Caudate nucleus (tissue), 63 donors: ENCODE measurements at places on chromosomes 5 and 9.
A peak's percentile ranks its signal among the peaks of the same experiment; 100 is the strongest.

GRCh38 chr5:78791501-78792100 lies 143.0 kb upstream of the LHFPL2 start:
- no peak for DNase-seq

DNA sequence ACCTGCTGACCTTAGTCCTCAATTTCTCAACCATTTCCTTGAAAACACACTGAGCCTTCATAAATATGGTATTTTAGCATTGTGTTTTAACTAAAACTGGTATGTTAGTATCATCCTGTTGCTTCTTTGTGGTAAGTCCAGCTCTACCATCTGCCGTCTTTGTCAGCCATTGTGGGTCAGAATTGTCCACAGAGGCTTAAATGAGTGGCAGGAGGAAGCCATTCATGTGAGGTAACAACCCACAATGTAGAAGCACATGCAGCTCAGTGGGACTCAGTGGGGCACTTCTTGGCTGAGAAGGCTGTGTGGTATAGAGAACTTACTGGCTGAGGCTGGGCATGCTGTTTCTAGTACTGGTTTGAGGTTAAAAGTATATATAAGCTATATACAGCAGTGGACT lies 149.2 kb upstream of the NR3C1 start:
- DNase-seq = no peak

DNA sequence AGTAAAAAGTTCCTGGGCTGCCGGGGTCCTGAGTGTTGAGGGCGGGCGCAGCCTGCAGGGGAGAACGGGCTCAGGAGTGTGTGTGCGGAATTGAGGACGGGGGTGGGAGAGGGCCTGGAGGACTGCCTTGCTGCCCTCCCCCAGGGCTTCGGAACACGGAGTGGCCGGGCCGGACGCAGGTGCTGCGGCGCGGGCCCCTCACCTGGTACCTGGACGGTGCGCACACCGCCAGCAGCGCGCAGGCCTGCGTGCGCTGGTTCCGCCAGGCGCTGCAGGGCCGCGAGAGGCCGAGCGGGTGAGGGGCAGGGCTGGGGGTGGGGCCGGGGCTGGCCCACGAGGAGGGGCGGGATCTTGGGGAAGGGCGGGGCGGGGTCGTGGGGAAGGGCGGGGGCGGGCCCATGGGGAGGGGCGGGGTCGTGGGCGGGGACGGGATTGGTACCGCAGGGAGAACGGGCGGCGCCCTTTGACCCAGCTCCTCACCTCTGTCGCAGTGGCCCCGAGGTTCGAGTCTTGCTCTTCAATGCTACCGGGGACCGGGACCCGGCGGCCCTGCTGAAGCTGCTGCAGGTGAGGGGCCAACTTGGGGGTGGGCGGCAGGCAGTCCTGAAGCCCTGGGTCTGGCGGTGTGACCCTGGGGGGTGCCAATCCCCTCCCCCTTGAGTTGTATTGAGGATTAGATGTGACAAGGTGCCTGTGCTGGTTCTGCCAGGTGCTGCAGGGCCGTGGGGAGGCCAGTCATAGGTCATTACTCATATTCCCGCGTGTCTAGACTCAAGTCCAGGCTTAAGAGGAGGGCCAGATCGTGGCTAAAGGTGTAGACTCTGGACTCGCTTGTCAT lies 7.1 kb downstream of the FPGS start:
- no peak for DNase-seq

DNA sequence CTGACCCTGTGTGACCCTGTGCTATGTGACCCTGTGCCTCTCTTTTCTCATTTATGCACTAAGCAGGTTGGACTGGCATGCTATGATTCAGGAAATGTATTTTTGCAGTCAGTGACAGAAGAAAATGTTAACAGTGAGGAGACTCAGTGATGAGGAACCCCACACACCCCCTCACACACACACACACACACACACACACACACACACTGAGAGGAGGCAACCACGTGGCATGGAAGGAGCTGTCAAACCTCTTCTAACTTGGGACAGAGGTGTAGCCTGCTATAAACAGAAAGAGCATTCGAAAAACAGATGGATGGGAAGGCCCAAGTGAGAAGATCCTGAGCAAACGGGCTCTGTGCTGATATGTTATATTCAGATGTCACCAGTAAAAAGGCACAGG lies 57.9 kb upstream of the GRIA1 start:
- no peak for DNase-seq

DNA sequence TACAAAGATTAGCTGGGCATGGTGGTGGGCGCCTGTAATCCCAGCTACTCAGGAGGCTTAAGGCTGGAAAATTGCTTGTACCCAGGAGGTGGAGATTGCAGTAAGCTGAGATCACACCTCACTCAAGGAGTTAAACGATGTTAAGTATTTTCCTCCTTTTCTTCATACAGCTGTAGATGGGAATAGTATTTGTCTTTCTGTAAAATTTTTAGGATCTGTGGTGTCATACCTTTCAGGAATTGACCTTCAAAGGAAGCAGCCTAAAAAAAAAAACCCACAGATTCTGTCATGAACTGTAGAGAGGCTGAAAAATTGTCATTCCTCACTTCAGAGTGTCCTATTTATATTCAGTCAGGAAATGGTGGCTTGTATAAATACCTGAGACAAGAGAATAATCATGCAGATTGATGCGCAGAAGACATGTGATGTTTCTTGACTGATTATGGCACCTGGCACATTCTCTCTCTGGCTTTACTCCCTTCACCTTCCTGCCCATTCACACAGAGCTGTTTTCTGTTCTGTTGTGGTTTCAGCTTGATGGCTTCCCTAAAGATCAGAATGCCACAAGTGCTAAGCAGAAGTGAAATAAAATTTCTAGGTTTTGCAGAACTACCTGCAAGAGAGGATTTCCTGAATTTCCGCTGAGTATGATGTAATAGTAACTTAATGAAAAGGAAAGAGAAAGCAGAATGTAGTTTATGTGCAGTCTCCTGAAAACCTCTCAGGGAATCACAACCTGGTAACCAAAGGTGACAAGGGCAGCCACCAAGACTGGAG lies 3.8 kb downstream of the IFNA1 start:
- DNase-seq = no peak

DNA sequence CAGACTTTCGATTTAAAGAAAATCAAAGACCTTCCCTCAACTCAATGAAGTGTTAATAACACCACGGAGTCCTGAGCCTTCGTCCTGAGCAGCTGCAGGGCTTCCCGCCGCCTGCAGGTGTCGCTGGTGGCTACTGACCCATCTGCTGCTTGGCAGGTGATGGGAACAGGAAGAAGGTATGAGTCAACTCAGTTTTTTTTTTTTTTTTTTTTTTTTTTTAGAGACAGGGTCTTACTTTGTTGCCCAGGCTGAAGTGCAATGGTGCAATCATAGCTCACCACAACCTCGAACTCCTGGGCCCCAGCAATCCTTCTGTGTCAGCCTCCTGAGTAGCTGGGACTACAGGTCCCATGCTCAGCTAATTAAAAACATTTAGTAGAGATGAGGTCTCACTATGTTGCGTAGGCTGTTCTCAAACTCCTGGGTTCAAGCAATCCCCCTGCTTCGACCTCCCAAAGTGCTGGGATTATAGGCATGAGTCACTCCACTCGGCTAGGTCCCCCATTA lies 185.7 kb upstream of the IL12B start:
- DNase-seq = no peak

DNA sequence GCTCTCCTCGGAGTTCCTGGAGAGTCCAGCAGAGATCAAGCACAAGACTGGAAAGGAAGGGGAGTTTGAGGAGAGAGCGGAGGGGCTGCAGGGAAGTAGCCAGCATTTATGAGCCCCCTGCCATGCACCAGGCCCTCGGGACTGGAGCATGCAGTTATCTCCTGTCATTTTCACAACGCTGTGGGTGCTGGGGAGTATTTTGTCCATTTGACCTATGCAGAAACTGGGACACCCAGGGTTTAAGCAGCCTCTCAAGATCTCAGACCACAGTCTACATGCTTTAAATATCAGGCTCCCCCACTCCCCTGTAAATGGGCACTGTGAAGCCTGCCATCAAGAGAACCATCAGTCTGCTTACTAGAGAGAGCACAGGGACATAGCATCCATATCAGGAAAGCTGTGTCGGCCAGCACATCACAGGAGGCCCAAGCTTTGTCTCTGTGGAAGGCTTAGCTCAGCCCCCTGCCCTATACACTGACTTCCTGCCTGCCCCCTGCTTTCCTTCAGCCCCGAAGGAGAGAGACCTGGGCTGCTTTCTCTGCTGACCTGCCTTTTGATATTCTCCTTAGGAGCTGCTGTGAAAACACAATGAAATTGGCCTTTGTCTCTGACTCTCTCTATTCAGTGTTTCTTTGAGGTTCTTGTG lies 7.3 kb downstream of the FOXI1 start:
- no peak for DNase-seq

DNA sequence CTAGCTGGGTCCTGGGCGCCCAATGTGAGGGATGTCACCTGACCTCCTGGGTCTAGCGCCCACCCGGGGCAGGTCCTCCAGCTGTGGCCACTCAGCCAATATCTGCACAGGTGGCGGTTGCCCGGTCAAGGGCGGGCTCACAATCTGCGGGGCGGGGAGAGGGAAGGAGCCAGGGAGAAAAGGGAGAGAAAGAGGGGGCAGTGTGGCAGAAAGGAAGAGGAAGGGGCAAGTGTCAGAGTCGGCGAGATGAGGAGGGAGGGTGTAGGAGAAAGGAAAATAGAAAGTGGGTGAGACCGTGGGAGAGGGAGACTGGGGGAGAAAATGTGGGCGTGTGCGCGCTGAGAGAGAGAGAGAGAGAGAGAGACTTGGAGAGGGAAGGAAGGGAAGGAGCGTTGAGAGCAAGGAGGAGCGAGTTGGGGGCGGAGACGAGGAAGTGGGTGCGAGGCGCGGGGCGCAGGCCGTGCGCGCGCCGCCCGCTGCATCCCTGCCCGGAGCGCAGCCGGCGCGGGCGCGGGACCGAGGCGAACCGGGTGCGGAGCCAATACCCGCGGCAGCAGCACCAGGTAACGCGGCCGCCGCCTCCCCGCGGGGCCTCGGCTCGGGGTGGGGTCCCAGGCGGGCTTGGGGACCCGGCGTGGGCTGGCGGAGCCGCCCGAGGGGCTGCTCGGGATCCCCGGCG lies at the start of gene HRH2:
TSS of gene HRH2 (plus strand) at position 479 of the 679 bp plus-strand sequence. CDS start 25,163 bp downstream, outside the sequence.
- DNase-seq = peak; percentile 63

- DNase-seq = no peak
These were observed 45.5 kb upstream of the CDC42SE2 start for GRCh38 chr5:131218392-131218791.

DNA sequence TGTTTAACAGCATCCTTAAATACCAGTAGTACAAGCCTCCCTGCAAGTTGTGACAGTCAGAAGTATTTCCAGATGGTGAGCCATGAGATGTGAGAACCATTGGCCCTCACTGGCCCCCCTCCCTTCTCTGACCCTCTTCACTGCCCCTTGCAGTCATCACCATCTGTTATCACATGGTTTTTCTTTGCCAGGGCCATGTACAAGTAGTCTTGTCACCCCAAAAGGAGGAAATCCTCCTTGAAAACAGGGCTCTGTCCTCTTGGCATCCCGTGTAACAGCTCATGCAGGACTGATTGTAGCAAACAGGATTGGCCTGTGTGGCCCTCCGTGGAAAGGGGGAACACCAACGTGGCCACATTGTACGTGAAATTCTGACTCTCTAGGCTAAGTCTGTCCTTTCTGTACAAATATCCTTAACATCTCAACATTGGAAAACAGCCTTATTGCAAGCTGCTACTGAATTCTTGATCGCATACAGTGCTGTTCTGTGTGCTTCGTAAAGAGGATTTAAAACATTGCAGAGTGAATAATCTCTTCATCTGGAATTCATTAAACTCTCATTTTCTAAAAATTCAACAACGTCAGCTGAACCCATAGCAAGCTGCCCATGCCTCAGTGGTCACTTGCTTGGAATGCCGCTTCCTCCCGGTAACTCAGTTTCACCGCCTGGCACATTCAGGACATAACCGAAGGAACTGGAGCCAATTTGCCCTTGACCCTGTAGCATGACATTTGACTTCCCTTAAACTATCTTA lies 171.7 kb downstream of the ATPSCKMT start:
- no peak for DNase-seq

DNA sequence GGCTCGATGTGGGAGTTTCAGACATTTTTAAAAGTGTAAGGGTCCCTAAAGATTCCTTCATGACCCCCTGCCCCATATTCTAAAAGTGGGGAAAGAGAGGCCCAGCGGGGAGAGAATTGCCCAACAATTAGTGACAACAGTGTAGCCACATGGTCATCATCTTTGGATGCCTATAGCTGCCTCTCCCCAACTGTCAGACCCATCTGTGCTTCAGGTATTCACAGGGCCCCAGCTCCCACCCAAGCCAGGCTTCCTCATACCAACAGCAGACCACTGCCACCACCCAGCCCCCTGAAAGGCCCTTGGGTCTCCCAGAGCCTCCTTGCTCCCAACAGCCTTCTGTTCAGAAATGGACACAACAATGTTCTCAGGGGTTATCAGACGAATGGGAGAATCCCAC lies 4.1 kb downstream of the BICD2 start:
- no peak for DNase-seq

GRCh38 chr5:24616566-24616965 lies 28.2 kb downstream of the CDH10 start:
- DNase-seq = no peak

GRCh38 chr5:141881886-141882285 lies 3.7 kb upstream of the PCDH1 start:
- DNase-seq = no peak

DNA sequence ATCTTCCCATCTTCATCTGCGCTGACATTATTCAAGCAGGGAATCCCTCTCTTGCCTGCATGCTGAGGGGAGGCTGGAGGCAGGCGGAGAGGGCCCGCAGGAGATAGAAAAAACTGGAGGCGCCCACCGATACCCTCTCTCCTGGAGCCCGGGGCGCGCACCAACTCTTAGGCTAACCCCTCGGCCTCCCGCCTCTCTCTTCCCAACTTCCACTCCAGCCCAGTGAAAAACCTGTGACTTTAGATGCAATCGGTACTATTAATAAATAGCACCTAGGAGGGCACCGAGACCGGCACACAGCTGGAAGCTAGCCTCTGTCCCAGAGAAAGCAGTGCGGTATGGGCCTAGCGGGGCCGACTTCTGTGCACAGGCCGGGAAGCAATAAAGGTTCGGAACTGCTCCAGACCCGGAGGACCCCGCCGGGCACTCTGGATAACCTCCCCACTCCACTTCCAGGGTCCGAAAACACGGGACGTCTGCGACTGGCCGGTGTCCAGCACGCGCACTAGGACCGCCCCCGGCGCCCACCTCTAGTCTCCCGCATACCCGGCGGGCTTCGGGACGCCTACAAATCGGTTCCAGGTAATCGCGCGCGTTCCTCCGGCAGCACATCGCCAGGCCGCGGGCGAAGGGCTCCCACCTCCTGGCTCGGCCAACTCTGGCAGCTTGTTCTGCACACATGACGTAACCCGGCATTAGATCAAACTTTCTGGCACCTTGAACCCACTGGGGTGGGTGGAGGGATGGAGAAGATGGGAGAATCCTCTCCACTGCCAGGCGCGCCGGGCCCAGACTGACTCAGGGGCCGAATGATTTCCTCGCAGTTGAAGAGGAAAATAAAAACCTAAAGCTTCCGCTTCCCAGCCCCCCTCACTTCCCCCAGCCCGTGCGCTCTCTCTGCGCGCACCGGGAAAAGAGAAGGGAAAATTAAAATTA lies 1.4 kb downstream of the EFNA5 start:
- DNase-seq = peak; percentile 17
